ENCODE measurements at places on chromosomes 4 and X.
A peak's percentile ranks its signal among the peaks of the same experiment; 100 is the strongest.

- DNase-seq: no peak
Observed at GRCh38 chrX:104428231-104428630, 137.8 kb upstream of the IL1RAPL2 start.

- DNase-seq: no peak
Observed at GRCh38 chr4:93994175-93994994, 165.8 kb downstream of the ATOH1 start.

DNA sequence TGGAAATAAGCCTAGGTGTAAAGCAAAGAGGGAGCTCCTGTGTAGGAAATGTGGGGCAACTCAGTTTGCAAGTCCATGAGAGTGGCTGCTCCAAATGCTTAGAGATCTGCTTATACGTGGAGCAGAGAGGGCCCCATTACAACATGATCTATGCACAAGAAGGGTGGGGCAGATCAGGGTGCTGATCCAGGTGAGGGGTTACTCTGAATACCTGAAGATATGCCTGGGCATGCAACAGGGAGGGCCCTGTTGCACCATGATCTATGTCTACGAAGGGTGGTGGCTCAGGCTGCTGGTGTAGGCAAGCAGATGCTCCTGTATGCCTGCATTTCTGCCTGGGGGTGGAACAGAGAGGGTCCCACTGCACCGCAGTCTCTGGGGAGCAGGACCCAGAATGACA, 1121.2 kb downstream of the RAPGEF2 start:
- DNase-seq: no peak

DNA sequence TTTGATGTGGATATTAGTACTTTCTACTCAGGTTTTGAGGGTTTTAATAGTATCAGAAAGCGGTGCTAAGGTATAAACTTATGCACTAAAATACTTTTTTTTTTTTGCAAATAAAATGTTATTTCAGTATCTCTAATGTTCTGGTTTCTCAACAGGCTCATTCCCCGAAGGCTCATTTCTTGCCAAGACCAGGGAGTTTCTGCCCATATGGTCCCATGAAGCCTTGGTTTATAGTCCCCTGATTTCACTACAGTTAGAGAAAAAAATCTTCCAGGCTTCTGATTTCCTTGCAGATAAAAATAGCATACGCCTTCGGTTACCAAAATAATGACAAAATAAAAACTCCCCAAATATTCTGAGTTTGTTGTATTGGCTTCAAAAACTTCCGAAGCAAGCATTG, 814.2 kb upstream of the PABPC4L start:
- DNase-seq: no peak

- no peak for DNase-seq
Observed at GRCh38 chr4:58061967-58062366, 951.8 kb upstream of the IGFBP7 start.

DNA sequence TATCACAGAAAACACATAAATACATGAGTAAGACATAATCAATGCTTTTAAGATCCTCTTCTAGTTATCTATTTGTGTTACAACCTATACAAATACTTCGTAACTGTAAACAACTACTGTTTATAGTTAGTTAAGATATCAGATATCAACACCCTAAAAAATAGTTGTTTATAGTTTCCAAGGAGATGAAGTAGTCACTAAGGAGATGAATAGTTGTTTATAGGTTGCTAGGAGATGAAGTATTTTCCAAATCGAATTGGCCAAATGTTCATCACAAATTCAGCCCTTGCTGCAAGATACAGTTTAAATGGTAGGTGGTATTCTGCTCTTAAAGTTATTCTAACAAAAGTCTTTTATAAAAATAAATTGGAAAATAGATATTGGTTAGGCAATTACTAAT, 618.2 kb upstream of the PCDH10 start:
- no peak for DNase-seq

GRCh38 chr4:7893539-7893938, 46.1 kb downstream of the AFAP1 start:
- DNase-seq: no peak

GRCh38 chr4:182969651-182970279, 52.6 kb upstream of the DCTD start:
- DNase-seq: no peak

DNA sequence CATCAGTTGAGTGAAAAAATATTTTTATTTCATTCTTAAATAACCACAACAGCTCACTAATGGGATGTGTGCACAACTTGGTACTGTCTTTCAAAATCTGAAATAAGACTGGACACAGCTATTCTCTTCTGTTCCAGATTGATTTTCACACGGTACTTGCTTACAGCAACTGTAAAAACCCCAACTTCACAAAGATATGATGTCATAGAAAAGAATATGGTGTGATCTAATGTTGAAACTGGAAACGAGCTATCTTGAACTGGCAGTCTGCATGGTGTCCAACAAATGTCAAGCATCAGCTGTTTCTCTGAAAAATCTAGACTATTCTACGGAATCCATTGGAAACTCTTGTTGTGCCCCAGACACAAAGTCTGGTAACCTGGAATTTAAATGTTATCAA, 14.7 kb downstream of the HELQ start:
- no peak for DNase-seq

DNA sequence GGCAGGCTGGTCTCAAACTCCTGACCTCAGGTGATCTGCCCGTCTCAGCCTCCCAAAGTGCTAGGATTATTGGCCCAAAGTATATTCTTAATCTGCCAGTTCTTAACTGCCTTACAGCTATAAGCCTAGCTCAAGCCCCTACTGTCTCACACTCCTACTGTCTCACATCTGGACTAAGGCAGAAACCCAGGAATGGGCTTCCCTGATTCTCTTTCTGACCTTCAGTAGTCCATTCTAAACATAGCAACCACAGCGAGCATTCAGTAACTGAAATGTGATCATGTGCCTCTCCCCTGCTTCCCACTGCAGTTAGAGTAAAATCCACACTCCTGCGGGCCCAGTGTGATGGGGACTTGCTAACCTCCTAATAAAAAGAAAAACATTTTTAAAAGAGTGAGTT, 58.9 kb downstream of the MTMR1 start:
- DNase-seq: no peak

DNA sequence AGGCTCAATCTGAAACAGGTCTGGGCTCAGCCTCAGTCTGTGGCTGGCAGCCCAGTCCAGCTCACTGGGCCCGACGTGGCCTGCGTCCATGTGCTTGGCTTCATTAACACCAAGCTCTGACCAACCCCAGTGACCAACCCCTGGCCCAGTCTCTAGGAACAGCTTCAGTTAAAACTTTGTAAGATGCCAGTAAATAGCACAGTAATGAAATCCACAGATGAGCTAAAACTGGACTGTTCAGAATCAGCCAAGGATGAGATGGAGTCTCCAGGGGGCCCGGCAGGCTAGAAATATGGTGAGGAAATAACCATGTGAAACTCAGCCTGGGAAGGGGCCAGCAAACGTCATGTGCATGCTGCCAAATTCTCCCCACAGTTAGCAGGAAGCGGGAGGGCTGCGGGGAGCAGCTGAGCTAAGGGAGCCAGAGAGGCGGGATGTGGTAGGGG, 37.1 kb upstream of the XPNPEP2 start:
- DNase-seq: peak; percentile 90

DNA sequence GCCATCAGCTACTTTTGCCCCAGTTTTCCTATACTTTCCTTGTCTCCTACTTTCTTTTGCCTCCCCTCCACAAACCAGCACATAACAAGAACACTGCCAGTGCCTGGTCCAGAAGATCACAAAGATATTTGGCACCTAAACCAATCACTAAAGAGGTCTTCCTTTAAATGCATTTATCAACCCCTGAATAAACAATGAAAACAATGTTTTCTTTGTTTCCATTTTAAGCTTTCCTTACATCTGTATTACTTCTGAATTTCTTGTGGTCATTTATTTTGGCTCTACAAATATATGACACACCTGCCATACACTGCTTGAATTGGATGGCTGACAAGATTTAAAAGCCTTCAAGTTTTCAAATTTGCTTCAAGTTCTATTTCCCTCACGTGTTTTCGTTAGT, 43.9 kb downstream of the MBNL3 start:
- DNase-seq: no peak

GRCh38 chr4:15162465-15163283, 160.4 kb downstream of the CPEB2 start:
- DNase-seq: no peak

Data from sigmoid colon (tissue), 7 donors.